ENCODE measurements at places on chromosomes 16 and 17. TPM values are rescaled to one million over a fixed set of nuclear protein-coding genes. Genes with fewer than 3 reads are reported as not detected.

The TOX3 gene
- total RNA-seq: 16.2 TPM

The DCTPP1 gene
- total RNA-seq: 39.1 TPM

The C16orf96 gene
- total RNA-seq: 0.16 TPM

The NLGN2 gene
- total RNA-seq: 23.4 TPM

The CSH1 gene
- total RNA-seq: not detected

The PCGF2 gene
- 62.2 TPM for total RNA-seq

The GAST gene
- total RNA-seq: not detected

The NGFR gene
- 13.2 TPM for total RNA-seq

The ZNF385C gene
- total RNA-seq: 1.2 TPM

The ANKRD40CL gene
- not detected for total RNA-seq

The MARVELD3 gene
- total RNA-seq: 10.3 TPM

The FOXF1 gene
- total RNA-seq: 0.57 TPM
